Stimulated activated CD8-positive, alpha-beta memory T cell treated with anti-CD3 and anti-CD28 coated beads, Interleukin-7, amount 100 ng/mL, for 24 hours (primary cell): ENCODE measurements at places on chromosomes 11 and 22.

DNA sequence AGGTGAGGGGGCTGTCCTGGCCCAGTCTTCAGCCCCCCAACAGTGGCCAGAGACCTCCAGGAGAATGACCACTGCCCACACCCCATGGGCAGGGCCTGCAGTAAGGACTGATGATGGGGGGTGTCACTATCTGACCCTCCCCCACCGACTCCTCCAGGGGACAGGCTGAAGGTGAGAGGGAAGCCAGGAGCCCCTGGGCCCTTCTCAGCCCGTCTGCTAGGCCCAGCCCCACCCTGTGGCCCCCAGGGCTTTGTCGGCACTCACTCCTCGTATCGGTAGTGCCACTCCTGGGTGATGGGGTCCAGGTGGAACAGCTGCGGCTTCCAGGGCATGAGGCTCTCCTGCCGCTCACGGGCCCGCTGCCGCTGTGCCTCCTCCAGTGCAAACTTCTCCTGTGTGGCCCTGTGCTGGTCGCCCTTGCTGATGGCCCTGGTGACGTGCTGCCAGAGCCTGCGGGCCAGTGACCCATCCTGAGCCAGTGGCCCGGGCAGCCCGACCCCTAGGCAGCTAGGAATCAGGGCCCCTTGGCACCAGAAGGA lies 35.4 kb upstream of the CARS1 start:
- no peak for DNase-seq

- no peak for DNase-seq
These were observed 76.1 kb downstream of the SOX6 start for GRCh38 chr11:16280256-16280682.

- no peak for DNase-seq
These were observed 4.6 kb downstream of the OR4C45 start for GRCh38 chr11:50037251-50037650.

GRCh38 chr11:128343870-128344269 lies 243.5 kb downstream of the ETS1 start:
- no peak for DNase-seq

GRCh38 chr11:79110321-79110720 lies 330.5 kb downstream of the TENM4 start:
- DNase-seq, result no peak

- DNase-seq, result no peak
These were observed 24.7 kb upstream of the BAIAP2L2 start for GRCh38 chr22:38135133-38135706.

GRCh38 chr11:99069856-99070444 lies 49.2 kb downstream of the CNTN5 start:
- DNase-seq, result no peak

- no peak for DNase-seq
These were observed 35.9 kb downstream of the MUC6 start for GRCh38 chr11:1000357-1001278.

GRCh38 chr22:31005535-31005934 lies 36.5 kb downstream of the TUG1 start:
- no peak for DNase-seq

GRCh38 chr11:28615542-28615941 lies 507.4 kb downstream of the METTL15 start:
- DNase-seq, result no peak

GRCh38 chr22:23237201-23237798 lies 57.0 kb downstream of the BCR start:
- DNase-seq, result no peak

DNA sequence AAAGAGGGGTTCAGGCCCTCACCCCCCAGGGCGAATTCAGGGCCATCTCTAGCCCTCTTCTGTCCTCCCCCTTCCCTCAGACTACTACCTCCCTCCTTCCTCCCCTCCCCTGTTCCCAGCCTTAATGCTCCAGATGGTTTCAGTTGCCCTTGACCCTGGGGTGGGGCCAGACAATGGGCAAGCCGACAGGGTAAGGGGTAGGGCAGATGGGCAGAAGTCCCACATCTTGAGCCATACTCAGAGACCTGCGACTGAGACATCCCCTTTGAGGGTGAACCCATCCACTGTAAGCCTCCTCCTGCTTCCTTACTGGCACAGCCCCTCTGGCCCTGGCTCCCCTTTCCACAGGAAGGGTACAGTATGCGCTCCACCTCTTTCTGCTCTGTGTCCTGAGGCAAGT lies 1.9 kb downstream of the RHBDD3 start:
- no peak for DNase-seq

- DNase-seq, result no peak
These were observed 997 bp downstream of the DEAF1 start for GRCh38 chr11:693887-694562.

- no peak for DNase-seq
These were observed 74.3 kb upstream of the ARHGAP42 start for GRCh38 chr11:100612766-100613165.

DNA sequence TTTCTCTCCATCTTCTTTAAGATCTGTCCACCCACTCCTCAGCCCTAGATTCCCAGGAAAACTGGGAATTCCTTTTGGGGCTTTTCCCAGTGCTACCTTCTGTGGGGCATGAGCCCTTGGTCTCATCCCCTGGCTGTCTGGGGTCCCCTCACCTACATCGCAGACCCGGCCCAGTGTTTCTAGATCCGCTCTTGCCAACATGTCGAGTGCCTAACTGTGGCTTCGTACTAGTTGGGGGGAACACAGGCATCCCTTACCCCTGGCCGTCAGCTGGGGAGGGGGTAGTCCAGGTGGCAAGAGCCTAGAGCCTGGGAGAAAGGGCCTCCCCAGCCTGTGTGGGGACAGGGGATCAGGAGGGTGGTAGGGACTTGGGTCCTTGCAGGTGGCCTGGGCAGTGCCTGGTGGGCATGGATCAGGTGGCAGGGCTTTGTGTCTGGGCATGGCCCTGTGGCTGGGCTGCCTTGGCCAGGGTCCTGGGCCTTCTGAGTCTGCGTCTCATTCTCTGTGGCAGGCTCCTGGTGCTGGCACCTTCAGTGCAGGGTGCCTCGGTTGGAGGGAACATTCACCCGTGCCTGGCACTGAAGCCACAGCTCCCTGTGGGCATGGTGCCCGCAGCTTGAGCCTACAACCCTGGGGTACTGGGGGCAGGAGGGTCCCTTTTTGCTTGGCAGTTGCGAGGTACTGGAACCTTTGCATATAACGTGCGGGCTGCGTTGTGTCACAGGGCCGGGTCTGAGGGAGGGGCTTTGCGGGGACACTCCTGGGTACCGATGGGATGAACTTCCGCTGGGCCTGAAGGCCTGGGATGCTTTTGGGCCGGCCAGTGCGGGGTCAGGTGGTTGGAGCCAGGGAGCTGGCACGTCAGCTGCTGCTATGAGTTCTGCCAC lies 4.1 kb downstream of the KCNQ1 start:
- no peak for DNase-seq
